Chondrocyte (in vitro differentiated cells): ENCODE measurements at places on chromosomes 5 and 9. TPM values are rescaled to one million over a fixed set of nuclear protein-coding genes. Genes with fewer than 3 reads are reported as not detected.

DNA sequence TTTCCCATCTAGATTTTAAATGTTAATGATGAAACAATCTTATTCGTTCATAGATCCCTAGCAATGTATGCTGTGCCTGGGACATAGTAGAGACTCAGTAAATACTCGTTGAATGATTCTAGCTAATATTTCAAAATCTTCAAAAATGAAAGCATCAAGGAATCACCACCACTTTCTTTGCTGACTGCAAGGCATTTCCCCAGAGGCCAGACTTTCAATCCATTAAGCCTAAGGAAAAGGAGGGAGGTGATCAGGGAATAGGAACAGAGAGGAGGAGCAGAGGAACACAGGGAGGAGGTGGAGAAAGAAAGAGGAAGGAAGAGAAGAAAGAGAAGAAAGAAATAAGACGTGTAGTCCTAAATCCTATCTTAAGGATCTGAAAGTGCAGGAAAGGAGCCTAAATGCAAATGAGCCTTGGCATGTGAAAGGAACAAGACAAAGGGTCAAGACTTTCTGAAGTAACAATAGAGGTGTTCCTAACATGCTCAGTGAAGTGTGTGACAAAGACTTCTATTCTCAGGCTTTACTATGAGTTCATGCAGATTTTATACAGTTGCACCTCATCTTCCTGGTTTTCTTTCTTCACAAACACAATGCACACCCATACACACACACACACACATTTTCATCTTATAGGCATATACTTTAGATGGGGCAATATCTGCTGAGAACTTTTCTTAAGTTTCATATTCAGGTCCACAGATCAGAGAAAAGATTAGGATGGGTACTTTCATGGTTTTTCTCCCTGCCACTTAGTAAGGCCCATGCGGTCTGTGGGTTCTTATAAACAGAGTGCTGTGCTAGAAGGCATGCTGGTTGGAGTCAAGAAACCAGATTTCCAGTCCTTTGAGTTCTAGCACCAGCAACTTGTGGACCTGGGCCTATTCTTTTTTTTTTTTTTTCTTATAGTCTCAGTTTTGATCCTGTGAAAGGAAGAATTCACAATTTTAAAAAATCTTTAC lies 512.2 kb upstream of the TNC start:
- peaks cover 36% of the 10 kb centered on the region for H3K4me1 ChIP-seq
- DNase-seq = no peak
- H3K27me3 ChIP-seq = no peaks in the 10 kb centered on the region
- no peaks in the 10 kb centered on the region for H3K36me3 ChIP-seq
- H3K4me3 ChIP-seq = no peak overlapping the region
- H3K27ac ChIP-seq = no peak overlapping the region

- no peaks in the 10 kb centered on the region for H3K36me3 ChIP-seq
- H3K4me3 ChIP-seq = no peak overlapping the region
- H3K27ac ChIP-seq = no peak overlapping the region
- no peaks in the 10 kb centered on the region for H3K27me3 ChIP-seq
- no peak for DNase-seq
These were observed 175.8 kb upstream of the FBXL17 start for GRCh38 chr5:108557686-108558085.

GRCh38 chr5:4868140-4868735 lies 271.9 kb upstream of the ADAMTS16 start:
- H3K27ac ChIP-seq = no peak overlapping the region
- no peaks in the 10 kb centered on the region for H3K4me1 ChIP-seq
- no peak overlapping the region for H3K4me3 ChIP-seq
- DNase-seq = no peak
- H3K27me3 ChIP-seq = peaks cover 15% of the 10 kb centered on the region

DNA sequence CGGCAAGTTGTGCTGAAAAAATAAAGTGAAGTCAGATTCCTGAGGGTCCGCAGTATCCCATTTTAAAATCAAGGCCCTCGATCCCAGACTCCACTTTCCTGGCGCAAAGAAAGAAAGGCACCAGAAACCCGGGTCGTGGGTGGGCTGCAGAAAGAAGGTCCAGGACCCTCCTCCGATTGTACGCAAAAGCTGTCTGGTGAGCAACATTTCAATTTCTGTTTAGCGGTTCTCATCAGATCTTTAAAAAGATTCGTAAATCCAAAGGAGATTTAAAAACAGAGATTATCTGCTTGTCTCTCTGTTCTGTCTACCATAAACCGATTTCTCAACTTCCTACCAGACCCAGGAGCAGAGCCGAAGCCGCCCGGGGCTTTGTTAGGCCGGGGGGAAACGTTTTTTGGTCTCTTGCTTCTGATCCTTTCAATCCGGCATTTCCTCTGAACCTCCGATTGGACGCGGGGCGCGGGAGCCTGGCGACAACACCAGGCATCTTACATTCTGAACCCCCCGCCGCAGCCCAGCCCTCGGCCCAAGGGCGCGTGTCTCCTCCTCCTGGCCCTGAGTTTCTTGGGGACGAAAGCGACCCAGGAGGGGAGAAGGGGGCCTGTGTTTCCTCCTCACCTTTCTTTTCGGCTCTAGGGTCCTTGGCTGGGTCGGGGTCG lies 746 bp downstream of the NKX2-5 start:
- peak overlapping the region; percentile 88 for H3K4me3 ChIP-seq
- H3K4me1 ChIP-seq = peaks cover 40% of the 10 kb centered on the region
- DNase-seq = no peak
- peak overlapping the region; percentile 89 for H3K27ac ChIP-seq

DNA sequence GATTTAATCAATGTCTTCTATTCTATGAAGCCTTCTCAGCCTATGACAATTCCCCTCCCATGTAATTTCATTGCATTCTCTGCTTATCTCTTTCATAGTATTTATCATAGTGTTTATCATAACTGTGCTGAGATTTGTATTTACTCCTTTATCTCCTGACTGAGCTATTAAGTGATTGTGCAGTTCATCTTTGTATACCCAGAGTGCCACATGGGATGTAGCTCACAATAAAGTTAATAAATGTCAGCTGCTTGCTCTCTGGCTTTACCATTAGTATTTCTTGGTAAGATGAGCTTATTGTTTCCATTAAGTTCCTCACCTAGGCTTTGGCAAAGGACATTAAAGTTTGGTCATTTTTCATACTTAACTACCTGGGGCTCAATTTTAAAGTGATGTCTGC lies 275.1 kb upstream of the MPDZ start:
- H3K36me3 ChIP-seq = peaks cover 4% of the 10 kb centered on the region
- H3K27me3 ChIP-seq = no peaks in the 10 kb centered on the region
- DNase-seq = no peak
- peaks cover 3% of the 10 kb centered on the region for H3K4me1 ChIP-seq
- no peak overlapping the region for H3K4me3 ChIP-seq
- no peak overlapping the region for H3K27ac ChIP-seq

GRCh38 chr5:66356011-66356565 lies 212.0 kb downstream of the SREK1 start:
- peaks cover 8% of the 10 kb centered on the region for H3K27me3 ChIP-seq
- H3K4me1 ChIP-seq = peaks cover 9% of the 10 kb centered on the region
- no peak overlapping the region for H3K4me3 ChIP-seq
- H3K27ac ChIP-seq = no peak overlapping the region

GRCh38 chr9:105329719-105330062 lies 85.2 kb downstream of the SLC44A1 start:
- no peak overlapping the region for H3K27ac ChIP-seq
- peaks cover 16% of the 10 kb centered on the region for H3K4me1 ChIP-seq
- DNase-seq = no peak
- no peaks in the 10 kb centered on the region for H3K27me3 ChIP-seq
- no peak overlapping the region for H3K4me3 ChIP-seq

DNA sequence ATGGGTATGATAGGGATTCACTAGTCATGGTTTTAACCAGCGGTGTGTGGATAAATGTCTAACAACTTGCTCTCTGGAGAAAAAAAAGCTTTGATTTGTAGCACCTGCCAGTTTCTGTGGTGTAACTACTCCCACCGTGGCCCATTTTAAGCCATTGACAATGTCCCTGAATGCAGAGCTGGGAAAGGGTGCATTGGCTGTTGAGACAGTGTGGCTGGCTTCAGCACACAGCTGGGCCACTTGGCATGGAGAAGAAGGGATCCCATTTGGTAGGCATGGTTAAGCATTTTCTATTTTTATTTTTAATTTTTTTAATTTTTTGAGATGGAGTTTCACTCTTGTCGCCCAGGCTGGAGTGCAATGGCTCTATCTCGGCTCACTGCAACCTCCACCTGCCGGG lies 31.5 kb upstream of the SYNPO start:
- no peak for DNase-seq
- H3K27ac ChIP-seq = no peak overlapping the region
- H3K4me3 ChIP-seq = no peak overlapping the region
- H3K4me1 ChIP-seq = peaks cover 81% of the 10 kb centered on the region
- H3K36me3 ChIP-seq = peaks cover 14% of the 10 kb centered on the region
- no peaks in the 10 kb centered on the region for H3K27me3 ChIP-seq

GRCh38 chr9:77820293-77820954 lies 172.3 kb upstream of the GNA14 start:
- no peak overlapping the region for H3K4me3 ChIP-seq
- peaks cover 38% of the 10 kb centered on the region for H3K4me1 ChIP-seq
- H3K36me3 ChIP-seq = no peaks in the 10 kb centered on the region
- peak overlapping the region; percentile 76 for H3K27ac ChIP-seq

GRCh38 chr9:30382271-30382670 lies 2002.2 kb upstream of the ACO1 start:
- H3K4me1 ChIP-seq = no peaks in the 10 kb centered on the region
- no peak overlapping the region for H3K4me3 ChIP-seq
- H3K27me3 ChIP-seq = peaks cover 2% of the 10 kb centered on the region
- no peak for DNase-seq
- no peaks in the 10 kb centered on the region for H3K36me3 ChIP-seq
- no peak overlapping the region for H3K27ac ChIP-seq

DNA sequence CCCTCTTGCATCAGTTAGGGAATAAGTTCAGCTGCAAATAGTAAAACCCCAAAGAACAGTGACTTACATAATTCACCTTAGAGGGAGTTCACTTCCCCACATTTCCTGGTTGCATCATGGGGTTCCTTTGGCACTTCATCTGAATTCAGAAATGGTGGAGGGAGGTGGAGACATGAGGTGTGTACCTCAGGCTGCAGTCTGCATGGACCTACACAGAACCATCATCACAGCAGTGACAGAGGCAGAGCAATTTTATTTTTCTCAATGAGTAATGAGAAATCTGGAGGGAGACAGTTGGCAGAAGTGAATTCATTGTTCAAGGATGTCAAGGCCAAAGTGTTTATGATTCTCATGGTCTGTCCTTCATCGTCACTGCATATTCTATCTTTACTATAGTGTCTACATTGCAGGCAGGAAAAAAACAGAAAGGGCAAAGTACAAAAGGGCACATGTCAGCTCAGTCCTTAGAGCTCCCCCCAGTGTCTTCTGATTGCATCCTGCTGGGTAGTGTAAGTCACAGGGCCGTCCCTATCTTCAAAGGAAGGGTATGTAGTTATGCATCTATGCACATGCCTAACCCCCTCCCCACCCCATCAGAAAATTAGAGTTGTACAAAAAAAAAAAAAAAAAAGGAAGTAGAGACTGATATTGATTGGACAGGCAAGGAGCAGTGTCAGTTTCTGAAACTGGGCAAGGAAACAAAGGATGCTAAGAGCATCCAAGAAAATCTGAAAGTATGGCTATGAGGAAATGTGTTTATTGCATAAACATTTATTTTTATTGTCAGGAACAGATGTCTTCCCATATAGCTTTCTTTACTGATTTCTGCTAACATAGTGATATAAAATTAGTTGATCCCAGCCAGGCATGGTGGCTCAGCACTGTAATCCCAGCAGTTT lies 132.7 kb upstream of the APC start:
- no peak overlapping the region for H3K27ac ChIP-seq
- no peaks in the 10 kb centered on the region for H3K4me1 ChIP-seq
- DNase-seq = no peak
- peaks cover 6% of the 10 kb centered on the region for H3K27me3 ChIP-seq
- H3K36me3 ChIP-seq = no peaks in the 10 kb centered on the region

- no peak overlapping the region for H3K27ac ChIP-seq
- no peak overlapping the region for H3K4me3 ChIP-seq
- peaks cover 23% of the 10 kb centered on the region for H3K36me3 ChIP-seq
- DNase-seq = no peak
- peaks cover 15% of the 10 kb centered on the region for H3K4me1 ChIP-seq
These were observed 138.8 kb upstream of the RETREG1 start for GRCh38 chr5:16755641-16756040.

- no peaks in the 10 kb centered on the region for H3K27me3 ChIP-seq
- no peak overlapping the region for H3K27ac ChIP-seq
- peaks cover 2% of the 10 kb centered on the region for H3K36me3 ChIP-seq
- H3K4me3 ChIP-seq = no peak overlapping the region
- no peak for DNase-seq
These were observed 152.9 kb downstream of the CDC42SE2 start for GRCh38 chr5:131416729-131417128.

ARID3C gene
- 0.20 TPM in 1 of 3 replicates, not detected in the others for total RNA-seq

RASGRF2 gene
- total RNA-seq = 0.87 to 2.0 TPM (median 0.92 TPM) in 3 replicates

CD274 gene
- 0.12 to 0.67 TPM in 2 of 3 replicates, not detected in the other for total RNA-seq

PCDHA13 gene
- 1.1 to 2.0 TPM (median 1.3 TPM) in 3 replicates for total RNA-seq

ASPN gene
- 335 to 385 TPM (median 376 TPM) in 3 replicates for total RNA-seq

THG1L gene
- 7.0 to 10.1 TPM (median 9.2 TPM) in 3 replicates for total RNA-seq

CEP72 gene
- total RNA-seq = 2.7 to 4.5 TPM (median 3.3 TPM) in 3 replicates

PRR7 gene
- 4.8 to 5.5 TPM (median 5.3 TPM) in 3 replicates for total RNA-seq

PRELID2 gene
- 2.5 to 6.6 TPM (median 6.2 TPM) in 3 replicates for total RNA-seq
